ENCODE measurements at places on chromosomes 1 and 21. TPM values are rescaled to one million over a fixed set of nuclear protein-coding genes. Genes with fewer than 3 reads are reported as not detected.

The FCMR gene
- total RNA-seq = 4.5 TPM

The ST6GALNAC5 gene
- total RNA-seq = 0.52 TPM

DNA sequence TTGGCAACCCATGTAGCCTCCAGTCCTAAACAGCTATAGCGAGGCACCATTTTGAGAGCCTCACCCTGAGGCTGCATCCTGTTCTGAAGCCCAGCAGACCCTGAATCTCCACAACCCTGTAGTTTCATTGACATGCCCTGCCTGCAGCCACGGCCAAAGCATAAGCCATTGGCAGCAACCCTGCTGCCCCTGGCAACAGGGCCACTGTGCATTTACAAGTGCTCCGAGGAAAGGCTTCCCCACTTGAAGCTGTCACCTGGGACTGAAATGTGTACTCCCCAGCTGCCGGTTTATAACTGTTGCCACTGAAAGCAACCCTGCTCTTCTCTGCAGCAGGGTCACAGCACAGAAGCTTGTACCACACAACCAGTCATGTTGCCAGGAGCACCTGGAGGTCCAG, 124.2 kb upstream of the OLFM3 start:
- DNase-seq = no peak

GRCh38 chr1:212470059-212470458, 37.3 kb downstream of the NENF start:
- DNase-seq = peak; percentile 88

GRCh38 chr21:35525443-35525842, 476.3 kb upstream of the RUNX1 start:
- no peak for DNase-seq

DNA sequence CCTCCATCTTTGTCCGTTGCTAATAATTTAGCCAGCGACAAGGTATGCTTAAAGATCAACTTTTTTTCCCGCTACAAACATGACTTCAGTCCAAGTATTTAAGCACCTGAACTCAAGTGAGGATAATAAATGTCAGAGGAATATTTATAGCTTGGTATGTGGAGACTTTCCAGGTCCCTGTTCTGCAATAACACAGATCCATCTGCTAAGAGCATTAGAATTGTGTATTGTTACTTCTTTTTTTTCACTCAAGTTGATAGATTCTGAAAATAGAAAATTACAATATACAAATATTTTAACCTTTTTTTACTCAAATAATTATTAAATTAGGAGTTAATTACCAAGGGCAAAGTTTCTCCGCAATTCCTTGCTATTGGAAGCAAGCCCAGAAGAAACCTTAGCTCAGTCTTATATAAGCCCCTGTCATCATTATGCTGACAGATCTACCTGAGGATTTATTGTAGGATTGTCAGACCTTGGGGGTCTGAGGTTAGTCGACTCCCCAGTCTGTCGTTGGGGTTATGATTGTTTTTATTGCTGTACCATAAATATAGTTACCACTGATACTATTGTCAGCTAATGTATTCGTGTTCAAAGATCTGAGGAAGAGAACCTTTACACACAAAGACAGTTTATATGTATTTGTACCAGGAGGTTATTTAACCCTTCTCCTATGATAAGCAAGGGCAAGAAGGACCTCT, 337.9 kb downstream of the TBX15 start:
- no peak for DNase-seq

Data from left cardiac atrium (tissue), 4 donors.